ENCODE measurements at places on chromosomes 13 and 19.

DNA sequence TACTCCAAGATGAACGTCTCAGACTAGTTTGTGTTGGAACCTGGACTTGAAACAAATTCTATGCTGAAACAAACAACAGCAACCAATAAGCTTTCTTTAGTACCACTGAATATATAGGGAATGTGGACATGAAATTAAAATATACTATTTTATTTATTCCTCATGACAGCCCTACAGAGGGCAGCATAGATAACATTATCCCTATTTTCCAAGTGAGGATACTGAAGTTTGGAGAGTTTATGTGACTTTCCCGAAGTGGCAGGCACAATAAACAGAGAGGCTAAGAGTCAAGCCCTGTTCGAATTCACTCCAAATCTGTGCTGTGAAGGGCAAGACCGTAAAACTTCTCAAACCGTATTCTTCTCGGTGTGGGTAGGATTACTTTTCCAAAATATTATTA is 509.9 kb upstream of the GPC6 start:
- no peaks in the 10 kb centered on the region for H3K4me1 ChIP-seq
- no peak overlapping the region for H3K4me3 ChIP-seq
- ATAC-seq = no peak
- H3K27me3 ChIP-seq = no peaks in the 10 kb centered on the region
- no peak overlapping the region for H3K27ac ChIP-seq

DNA sequence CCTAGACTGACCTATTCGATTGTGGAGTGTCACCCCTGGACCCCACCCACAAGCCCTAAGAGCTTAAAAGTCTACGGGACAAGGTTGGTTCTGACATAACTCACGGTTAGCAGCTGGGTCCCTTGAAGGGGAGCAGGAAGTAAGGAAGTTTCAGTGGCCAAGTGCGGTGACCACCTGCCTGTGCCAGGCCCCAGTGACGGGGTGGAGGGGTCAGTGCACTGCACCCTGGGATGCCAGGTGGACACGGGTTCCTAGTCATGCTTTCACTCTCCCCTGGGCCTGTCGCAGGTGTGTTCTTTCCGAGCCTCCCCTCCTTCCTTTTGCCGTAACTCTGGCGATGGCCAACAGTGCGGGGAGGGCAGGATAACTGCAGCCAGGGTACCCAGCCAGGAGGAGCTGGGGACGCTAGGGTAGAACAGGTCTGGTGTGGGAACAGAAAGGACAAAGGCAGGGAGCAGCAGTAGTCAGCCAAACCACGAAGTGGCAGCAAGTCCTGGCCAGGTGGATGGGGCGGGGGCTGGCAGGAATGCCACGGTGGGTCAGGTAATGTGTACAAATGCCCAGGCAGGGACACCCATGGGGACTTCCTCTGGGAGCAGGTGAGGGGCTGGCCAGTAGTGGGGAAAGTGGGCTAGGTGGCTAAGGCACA is 58.3 kb downstream of the RGCC start:
- H3K4me3 ChIP-seq = no peak overlapping the region
- H3K27me3 ChIP-seq = no peaks in the 10 kb centered on the region
- no peaks in the 10 kb centered on the region for H3K36me3 ChIP-seq
- H3K27ac ChIP-seq = no peak overlapping the region

GRCh38 chr13:32086791-32087441 is 55.3 kb downstream of the FRY start:
- no peak for ATAC-seq
- H3K4me3 ChIP-seq = no peak overlapping the region
- peaks cover 11% of the 10 kb centered on the region for H3K36me3 ChIP-seq
- no peaks in the 10 kb centered on the region for H3K27me3 ChIP-seq

GRCh38 chr19:13090511-13091231 is 12.0 kb downstream of the LYL1 start:
- H3K27me3 ChIP-seq = peaks cover 3% of the 10 kb centered on the region
- no peak overlapping the region for H3K27ac ChIP-seq
- no peak for ATAC-seq
- no peaks in the 10 kb centered on the region for H3K36me3 ChIP-seq
- H3K4me3 ChIP-seq = no peak overlapping the region

GRCh38 chr13:91072486-91072885 is 275.0 kb upstream of the MIR17HG start:
- H3K4me3 ChIP-seq = no peak overlapping the region
- no peaks in the 10 kb centered on the region for H3K27me3 ChIP-seq
- H3K27ac ChIP-seq = no peak overlapping the region
- no peaks in the 10 kb centered on the region for H3K4me1 ChIP-seq

GRCh38 chr13:29767006-29767405 is 83.4 kb downstream of the UBL3 start:
- no peak for ATAC-seq
- H3K4me3 ChIP-seq = no peak overlapping the region
- no peaks in the 10 kb centered on the region for H3K27me3 ChIP-seq
- H3K27ac ChIP-seq = no peak overlapping the region
- H3K4me1 ChIP-seq = peaks cover 9% of the 10 kb centered on the region
- peaks cover 30% of the 10 kb centered on the region for H3K36me3 ChIP-seq
